DMS 273 treated with DMSO at 0.1 percent for 48 hours (cell line): ENCODE measurements at places on chromosomes 5 and 9.

DNA sequence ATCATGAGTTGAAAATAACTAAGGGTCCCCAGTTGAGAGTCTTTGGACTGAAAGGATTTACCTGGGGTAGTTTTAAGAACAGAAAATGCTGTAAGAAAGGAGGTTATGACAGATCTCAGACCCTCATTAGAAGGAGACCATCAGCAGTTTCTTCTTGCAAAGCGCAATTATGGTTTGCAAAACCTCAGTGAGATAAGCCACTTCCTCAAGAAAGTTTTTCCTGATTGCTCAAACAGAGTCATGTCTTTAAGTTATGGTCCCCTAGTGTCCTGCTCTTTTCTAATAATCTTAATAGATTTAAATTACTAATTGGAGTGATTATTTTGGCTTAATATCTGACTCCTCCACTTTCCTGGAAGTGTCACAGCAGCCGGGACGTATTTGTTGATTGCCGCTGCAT is 293.2 kb upstream of the KLF4 start:
- DNase-seq = no peak

DNA sequence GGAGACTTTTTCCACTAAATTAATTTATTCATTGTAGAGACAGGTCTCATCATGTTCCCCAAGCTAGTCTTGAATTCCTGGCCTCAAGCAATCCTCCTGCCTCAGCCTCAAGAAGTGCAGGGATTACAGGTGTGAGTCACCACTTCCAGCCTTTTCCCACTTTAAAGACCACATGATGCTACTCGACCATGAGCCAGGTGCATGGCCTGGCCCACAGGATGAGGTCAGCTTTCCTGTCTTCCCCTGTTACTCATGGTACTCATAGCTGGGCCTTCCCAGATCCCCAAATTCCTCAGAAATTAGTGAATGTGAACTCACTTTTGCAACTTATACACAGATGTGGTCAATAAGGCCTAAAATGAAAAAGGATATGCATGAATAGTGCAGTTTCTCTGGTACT is 395.9 kb downstream of the SEMA5A start:
- DNase-seq = no peak

- peak; percentile 12 for DNase-seq
Measured at GRCh38 chr9:17725399-17726010, 146.6 kb downstream of the SH3GL2 start.

DNA sequence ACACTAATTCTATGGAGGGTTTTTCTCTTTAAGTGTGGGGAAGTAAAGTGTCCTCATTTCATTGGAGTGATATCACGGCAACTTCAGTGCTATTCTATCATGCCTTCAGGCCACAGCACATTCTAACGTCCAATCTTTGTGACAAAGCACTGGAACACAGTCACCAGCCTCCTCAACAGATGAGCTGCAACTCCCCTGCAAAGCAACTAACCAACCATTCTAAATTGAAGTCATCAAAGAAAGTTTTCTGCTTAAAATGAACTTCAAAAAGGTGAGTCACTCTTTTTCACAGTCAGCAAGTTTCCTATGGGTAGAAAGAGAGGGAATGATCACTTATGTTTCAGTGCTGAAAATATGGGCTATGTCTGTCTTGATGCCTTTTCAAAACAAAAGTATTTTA is 190.8 kb downstream of the ELAVL2 start:
- no peak for DNase-seq

GRCh38 chr5:9421884-9422283 is 124.0 kb downstream of the SEMA5A start:
- DNase-seq = no peak

DNA sequence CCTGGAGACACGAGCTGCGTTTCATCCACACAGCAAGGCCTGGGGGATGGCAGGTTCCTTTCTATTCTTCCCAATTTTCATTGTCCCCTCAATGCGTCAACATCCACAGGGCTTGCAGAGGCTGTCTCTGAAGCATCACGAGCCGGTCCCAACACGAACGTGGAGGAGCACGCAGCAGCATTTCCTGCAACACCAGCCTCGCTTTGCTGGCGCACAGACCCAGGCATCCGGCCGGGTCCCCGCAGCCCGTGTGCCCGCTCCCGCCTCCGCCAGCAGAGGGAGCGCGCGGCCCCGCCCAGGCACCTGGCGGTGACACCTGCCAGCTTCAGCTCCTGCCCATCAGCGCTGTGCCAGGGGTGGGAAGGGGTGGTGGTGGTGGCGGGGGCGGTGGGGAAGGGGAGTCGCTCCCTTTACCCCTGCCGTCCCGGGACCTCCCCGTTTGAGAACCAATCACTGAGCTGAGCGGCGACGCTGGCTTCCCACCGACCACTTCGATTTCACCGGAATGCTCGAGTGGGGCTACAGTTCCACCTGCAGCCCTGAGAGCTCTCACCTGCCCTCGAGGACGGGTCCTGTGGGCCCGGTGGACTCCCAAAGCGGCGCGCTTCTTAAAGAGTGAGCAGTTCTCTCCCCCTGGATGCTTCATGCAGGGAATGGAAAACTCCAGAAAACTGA is 464.5 kb downstream of the ICE1 start:
- no peak for DNase-seq

GRCh38 chr5:75052192-75053053 is at the start of gene GCNT4:
Gene GCNT4, minus strand, starts transcription at chr5:75052558. Its CDS starts 22,521 bp downstream, at chr5:75030037.
- DNase-seq = no peak
